ENCODE measurements at places on chromosomes 7 and 10.

DNA sequence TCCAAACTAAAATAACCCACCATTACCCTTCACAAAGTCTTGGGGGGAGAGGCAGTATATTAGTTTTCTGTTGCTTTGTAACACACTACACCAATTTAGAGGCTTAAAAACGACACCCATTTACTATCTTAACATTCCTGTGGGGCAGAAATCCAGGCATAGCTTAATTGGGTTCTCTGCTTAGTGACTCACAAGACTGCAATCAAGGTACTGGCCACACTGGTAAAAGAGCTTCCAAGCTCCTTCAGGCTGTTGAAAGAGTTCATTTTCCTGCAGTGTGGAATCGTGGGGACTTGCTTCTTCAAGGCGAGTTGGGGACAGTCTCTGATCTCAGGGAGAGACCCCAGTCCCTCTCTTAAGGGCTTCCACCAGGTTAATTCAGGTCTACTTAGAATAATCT, 139.1 kb downstream of the XPNPEP1 start:
- DNase-seq: no peak

DNA sequence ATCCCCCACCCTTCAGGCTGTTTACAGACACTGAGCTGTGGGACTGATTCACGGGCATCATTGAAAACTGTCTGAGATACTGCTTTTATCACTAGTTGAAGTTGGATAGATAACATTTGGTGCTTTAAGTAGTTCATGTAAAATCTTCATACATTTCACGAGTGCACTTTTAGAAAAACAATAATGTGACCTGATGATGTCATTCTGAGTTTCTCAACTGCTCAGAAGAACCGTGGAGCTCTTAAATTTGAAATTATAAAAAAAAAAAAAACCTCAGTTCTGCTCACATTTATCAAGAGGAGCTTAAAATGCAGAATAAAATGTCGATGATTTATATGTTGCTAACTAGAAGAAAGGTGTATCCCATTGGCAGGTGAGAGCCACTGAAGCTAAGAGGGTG, 81.5 kb downstream of the GALNT11 start:
- no peak for DNase-seq

GRCh38 chr10:71603150-71603549, 116.4 kb downstream of the C10orf105 start:
- no peak for DNase-seq

GRCh38 chr7:49821181-49821580, 47.7 kb downstream of the VWC2 start:
- no peak for DNase-seq

GRCh38 chr7:70410134-70410750, 721.7 kb upstream of the GALNT17 start:
- DNase-seq: no peak

GRCh38 chr7:94763268-94763667, 107.3 kb upstream of the SGCE start:
- DNase-seq: peak; percentile 55

GRCh38 chr10:124303662-124304418, 114.9 kb downstream of the OAT start:
- no peak for DNase-seq

- DNase-seq: no peak
Measured at GRCh38 chr10:75422913-75423312, 8.5 kb upstream of the LRMDA start.

- DNase-seq: no peak
Measured at GRCh38 chr10:88765816-88766215, 6.0 kb downstream of the LIPN start.

GRCh38 chr7:155295511-155295910, 2.2 kb upstream of the INSIG1 start:
- no peak for DNase-seq

- DNase-seq: peak; percentile 23
Measured at GRCh38 chr10:67171970-67172369, 246.1 kb downstream of the LRRTM3 start.

GRCh38 chr10:61719906-61720305, 57.2 kb downstream of the CABCOCO1 start:
- no peak for DNase-seq

DNA sequence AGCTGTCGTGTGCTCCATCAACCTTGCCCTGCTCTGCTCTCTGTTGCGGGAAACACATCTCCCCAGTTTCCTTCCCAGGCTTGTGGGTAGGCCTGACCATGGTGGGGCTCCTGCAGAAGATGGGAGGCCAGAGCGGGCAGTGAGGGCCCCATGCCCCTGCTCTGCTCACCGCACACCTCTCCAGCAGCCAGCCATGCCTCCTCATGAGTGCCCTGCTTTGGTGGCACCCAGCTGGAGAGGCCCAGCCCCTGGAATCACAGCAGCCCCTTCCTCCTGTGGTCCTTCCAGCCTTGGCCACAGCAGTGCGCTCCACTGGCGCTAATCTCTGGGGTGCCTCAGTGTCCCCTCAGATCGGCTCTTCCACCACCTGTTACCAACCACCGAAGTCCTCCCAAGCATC, 4.2 kb upstream of the OPN4 start:
- DNase-seq: no peak

DNA sequence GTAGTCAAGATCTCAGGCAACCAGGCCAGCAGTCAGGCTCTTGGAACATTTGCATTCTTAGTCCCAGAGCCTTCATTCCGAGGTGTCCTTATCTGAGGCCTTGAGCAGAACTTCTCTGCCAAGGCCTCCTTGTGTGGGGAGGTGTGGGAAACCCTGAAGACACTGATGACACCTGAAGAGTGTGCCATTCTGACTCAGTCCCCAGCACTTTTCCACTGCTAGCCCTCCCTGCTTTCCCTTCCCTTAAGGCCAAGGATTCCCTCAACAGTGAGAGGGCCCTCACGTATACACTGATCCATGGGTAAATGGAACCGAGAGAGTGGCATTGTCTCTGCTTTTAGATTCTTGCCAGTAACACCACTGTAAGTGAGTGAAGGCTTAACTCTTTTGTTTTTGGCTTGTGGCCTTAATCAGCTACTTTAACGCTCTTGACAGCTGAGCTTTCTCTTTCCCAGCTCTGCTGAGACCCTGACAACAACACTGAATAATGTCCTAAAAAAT, 30.3 kb downstream of the TRDMT1 start:
- DNase-seq: no peak

DNA sequence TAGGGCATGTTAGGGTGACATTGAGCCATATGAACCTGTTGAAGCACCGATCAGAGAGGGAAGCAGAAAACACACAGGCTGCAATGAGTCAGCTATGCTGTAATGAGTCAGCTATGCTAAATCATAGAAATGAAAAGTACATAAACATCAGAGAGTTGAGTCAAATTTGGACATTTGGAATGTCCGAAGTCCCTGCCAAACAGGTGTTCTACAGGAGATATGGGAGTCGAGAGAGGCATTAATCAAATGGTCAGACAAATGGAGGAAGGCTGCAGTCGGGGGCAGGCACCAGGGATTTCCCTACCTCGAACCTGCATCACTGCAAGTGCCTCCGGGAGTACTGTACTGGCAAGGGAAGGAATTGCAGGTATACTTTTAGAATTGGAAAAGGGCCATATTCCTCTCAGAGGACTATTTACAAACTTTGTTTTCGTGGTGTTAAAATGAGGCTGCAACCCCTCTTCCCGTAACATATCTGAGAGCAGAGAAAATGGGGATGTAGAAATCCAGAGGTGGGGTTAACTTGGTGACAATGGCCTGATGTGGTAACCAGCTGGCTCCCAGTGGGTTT, 8.8 kb upstream of the ZC3HAV1 start:
- DNase-seq: no peak

GRCh38 chr10:127887541-127888415, 5.0 kb downstream of the CLRN3 start:
- DNase-seq: no peak

DNA sequence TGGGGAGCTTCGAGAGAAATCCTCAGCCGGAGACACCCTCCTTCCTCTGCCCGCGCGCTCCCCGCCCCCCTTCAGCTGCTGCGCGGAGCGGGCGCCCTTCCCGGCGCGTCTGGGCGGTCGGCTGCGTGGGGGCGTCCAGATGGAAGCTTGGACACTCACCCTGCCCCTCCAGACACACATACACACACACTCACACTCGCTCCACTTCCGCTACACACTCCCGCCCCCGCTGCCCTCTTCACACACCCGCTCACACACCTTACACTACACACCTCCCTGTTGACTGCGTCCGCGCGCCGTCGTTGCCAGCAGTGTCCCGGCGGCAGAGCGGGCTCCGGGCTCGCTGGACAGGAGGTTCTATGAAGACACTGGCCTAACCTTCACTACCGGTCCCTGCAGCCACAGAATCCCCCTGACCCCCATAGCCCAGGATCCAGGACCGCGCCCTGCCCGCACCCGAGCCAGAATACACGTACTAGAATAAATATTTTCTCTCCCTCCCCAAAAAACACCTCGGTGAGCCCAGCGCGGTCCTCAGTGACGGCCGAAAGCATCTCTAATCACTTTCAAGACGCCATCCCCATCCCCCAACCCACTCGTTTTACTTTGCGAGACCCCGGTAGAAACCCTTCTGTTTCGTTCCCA, 1.1 kb upstream of the EGR2 start:
- no peak for DNase-seq
